ENCODE measurements at places on chromosomes 13 and 19.

GRCh38 chr19:29366757-29367156 lies 153.8 kb upstream of the UQCRFS1 start:
- no peak for DNase-seq

DNA sequence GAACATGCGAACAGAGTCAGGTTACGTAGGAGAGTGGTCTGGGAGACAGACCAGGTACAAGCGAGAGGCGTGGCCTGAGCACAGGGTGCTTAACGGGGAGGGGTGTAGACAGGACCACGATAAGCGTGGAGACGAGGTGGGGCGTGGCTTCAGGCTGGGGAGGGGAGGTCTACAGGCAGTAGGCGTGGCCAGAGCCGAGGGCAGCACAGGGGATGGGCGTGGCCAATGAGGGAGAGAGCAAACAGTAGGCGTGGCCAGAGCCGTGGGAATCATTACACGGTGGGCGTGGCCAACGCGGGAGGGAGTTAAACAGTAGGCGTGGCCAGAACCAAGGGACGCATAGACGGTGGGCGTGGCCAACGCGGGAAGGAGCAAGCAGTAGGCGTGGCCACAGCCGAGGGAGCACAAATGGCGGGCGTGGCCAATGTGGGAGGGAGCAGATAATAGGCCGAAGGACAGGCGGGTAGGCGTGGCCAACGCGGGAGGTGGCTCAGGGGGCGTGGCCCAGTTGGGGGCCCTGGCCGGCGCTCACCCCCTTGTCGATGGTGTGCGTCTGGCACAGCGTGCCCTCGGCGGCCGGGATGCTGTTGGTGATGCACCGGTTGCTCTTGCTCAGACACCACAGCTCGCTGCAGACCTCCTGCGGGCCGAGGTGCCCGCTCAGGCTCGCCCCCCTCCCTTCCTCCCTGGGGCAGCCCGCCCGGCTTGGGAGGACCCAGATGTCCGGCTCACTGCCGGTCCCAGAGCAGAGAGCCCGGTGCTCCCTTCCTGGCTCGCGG lies 15.2 kb upstream of the MYO1F start:
- peak; percentile 71 for DNase-seq

DNA sequence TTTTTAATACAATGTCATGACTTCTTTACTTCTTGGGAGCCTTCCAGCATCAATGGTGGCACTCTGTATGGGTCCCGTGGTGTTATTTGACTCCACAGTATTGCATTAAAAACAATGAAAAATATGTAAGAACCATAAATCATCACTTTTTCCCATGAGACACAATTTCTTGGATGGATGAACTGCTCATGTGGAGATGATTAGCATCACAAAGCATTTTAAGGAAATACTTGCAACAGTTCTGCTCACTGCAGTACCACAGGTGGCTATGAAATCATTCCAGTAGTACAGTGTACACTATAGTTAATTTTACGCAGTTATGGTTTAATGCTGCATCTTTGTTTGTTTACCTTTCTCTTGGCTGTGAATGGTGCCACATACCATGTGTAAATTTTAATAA lies 37.2 kb upstream of the C1QTNF9B start:
- peak; percentile 64 for DNase-seq

DNA sequence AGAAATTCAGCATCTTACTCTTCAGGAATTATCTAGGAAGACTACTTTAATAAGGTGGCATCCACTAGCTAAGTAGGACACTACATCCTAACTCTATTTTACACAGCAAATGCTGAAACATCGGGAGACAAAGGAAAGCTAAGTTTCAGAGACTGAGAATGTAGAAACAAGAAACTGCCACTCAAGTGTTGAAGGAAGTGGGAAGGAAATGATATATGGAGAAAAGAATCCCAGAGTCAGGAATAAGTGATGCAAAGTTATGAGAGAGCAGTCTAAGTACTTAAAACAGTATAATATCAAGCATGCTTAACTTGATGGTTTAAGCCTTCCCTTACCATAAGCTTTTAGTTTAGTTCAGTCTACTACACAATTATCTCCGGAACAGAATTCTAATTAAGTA lies 52.4 kb downstream of the RBM26 start:
- no peak for DNase-seq

DNA sequence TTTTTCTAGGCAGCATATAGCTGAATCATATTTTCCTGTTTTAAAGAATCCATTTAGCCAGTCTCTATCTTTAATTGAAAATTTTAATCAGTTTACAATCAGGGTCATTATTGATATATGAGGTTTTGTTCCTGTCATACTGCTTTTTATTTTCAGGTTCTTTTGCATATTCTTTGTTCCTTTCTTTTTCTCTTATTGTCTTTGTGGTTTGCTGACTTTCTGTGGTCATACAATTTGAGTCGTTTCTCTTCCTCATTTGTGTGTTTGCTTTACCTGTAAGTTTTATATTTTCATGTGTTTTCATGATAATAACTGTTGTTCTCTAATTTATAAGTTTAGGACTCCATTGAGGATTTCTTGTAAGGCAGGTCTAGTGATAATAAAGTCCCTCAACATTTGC lies 812.6 kb downstream of the DACH1 start:
- no peak for DNase-seq

DNA sequence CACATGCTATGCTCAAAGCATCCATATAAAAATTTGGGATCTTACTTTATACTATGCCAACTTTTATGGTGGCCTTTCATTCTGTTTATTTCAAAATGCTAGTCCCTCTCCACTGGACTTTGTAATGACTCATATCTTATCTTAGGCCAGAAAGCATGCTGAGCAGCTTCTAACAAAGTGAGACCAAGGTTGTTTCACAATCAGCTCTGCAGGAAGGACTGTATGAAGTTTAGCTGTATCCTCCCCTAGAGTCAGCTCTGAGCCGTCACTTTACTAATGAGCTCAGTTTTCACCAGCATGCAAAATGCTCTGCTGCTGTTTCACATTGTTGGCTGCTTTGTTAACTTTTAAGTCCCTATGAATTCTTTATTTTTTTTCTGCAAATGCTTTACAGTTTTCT lies 1608.8 kb downstream of the OLFM4 start:
- DNase-seq = no peak

DNA sequence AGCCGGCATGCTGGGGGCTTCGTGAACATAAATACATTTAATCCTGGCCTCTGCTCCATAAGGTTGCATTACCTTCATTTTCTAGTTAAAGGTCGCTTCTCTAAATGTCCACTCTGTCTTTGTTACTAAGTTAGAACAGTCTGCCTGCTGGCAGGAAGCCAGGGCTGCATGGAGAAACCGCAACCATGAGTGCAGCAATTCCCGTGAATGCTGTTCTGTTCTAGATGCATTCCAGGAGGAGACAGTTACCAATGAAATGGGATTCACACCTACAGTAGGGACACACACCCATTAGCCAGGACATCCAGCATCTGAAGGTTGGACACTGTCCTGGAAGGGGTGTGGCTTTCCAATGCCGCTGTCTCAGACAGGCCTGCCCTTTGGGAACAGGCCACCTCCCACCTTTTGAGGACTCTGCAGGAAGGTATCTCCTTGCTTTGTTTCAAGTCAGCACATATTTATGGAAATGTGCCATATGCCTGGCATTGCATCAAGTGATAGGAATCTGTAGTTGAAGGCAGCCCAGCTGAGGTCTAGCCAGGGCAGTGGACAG lies 129.7 kb downstream of the SLC7A1 start:
- peak; percentile 13 for DNase-seq

DNA sequence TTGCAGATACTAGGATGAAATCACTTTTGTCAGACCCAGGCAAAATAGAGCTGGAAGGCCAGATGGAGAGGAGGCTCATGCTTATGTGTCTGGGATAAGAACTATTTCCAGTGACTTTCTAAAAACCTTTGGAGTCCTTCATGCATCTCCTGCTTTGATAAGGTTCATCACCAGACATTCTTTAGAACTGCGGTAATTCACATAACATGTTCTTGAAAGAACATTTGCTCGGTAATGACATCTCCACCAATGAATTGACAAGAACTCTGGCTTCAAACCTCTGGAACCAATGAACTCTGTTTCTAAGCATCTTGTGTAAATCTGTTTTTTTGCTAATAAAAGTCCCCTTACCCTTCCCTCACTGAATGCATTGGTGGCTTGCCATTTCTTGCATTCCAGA lies 112.0 kb upstream of the KL start:
- DNase-seq = no peak

DNA sequence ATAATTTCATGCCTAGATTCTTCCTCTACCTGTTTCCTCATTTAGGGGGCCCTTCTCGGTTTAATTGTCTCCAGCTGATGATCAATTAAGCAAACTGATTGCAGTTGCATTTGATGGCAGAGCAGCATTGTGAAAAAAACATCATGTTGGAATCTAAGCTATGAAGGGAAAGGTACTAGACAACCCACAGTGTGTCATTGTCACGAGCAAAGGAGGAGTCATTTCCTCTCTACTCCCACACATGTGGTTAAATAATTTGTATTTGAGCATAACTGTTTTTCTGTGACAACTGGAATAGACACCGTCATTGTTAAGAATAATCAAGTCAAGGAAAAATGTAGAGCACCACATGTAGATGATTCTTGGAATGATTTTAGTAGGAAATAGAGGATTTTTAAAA lies 240.3 kb downstream of the DCT start:
- peak; percentile 28 for DNase-seq

GRCh38 chr13:68304286-68304893 lies 1074.3 kb upstream of the PCDH9 start:
- peak; percentile 1 for DNase-seq

GRCh38 chr13:111359237-111359915 lies 38.9 kb downstream of the TEX29 start:
- DNase-seq = peak; percentile 3

GRCh38 chr13:43315522-43315921 lies 292.1 kb downstream of the DNAJC15 start:
- DNase-seq = no peak

GRCh38 chr13:101959016-101959415 lies 442.8 kb downstream of the FGF14 start:
- no peak for DNase-seq

DNA sequence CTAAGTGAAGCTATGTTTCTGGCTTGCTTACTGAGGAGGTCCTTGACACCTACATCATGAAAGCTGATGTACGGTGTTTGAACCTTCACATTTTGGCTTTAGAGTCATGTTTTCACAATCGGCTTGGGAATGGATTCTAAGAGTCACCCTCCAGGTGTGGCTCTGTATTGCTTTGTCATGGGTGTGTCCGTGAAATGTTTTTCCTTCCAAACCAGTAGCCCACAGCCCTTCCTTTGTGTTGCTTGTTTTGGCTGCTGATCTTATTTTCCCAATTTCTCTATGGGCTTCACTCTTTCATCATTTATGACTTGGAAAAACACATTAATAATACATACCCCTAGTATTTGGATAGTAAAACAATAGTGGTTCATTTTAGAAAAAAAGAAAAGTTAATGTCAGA lies 240.6 kb downstream of the GGACT start:
- DNase-seq = peak; percentile 37

Measured in stromal cell of bone marrow (primary cell).